Mesenteric fat pad (tissue), 1 donor: ENCODE measurements at places on chromosomes 7 and 10. TPM values are rescaled to one million over a fixed set of nuclear protein-coding genes. Genes with fewer than 3 reads are reported as not detected.

DNA sequence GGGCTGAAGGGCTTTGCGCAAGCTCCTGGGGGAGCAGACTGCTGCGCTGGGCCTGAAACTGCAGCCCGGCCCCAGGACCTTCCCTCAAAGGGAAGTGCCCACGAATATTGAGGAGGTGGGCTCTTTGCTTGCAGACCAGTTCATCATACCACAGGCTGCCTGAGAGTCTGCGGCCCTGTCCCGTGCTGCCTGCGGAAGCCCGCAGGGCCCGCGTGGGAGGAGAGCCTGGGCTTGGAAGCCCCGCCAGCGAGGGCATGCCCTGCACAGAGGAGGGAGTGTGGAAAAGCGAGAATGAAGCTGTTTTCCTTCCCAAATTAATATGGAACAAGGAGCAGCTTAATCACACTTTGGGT is 83.6 kb upstream of the MKI67 start:
- DNase-seq: no peak

GRCh38 chr7:66781408-66782090 is 41.0 kb downstream of the RABGEF1 start:
- DNase-seq: no peak

- no peak for DNase-seq
Observed at GRCh38 chr7:131111081-131111576, 216.5 kb upstream of the MKLN1 start.

DNA sequence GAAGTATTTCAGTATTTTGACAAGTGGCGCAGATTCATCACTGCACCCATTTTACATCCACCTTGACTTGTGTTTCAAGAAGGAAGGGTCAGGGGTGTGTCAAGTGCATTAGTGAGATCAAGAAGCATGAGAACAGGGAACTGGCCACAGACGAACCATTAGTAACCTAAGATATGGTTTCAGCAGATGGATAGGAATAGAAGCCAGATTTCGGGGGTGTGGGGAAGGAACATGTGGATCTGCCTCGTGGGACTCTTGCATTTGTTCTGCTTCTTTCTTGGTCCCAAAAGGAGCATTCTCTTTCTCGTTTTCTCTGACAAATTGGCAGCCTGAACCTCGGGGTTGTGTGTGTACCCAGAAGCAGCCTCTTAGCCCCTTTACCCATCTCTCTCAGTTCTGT is 9.6 kb downstream of the DENND2A start:
- DNase-seq: no peak

- no peak for DNase-seq
Observed at GRCh38 chr10:127576051-127576450, 26.9 kb downstream of the NPS start.

GRCh38 chr7:134394056-134394455 is 64.8 kb downstream of the AKR1B1 start:
- DNase-seq: no peak

GRCh38 chr7:148255333-148255732 is 335.2 kb upstream of the C7orf33 start:
- no peak for DNase-seq

DNA sequence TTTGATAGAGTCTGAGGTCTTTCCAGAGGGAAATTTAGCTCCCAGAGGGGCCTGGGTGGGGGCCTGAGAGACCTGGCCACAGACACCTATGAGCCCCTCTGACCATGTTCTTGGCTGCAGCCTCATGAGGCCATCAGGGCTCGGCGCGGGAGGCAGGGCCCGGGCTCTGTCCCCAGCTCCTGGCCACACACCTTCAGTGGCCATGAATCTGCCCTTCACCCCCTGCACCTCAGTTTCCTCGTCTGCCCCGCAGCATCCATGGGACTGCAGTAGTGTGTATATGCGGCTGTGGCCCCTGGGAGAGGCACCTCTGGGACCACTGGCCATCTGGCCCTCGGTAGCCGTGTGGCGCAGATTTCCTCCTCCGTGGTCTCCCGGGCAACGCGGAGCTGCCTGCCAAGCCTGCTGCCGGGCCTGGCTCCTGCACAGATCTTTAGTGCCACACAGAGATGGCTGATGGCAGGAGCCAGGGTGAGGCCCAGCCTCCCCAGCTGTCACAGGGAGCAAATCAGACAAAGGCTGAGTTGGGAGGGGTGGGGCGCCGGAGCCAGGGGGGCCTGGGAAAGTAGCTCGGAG is 23.6 kb upstream of the ADCYAP1R1 start:
- DNase-seq: no peak

DNA sequence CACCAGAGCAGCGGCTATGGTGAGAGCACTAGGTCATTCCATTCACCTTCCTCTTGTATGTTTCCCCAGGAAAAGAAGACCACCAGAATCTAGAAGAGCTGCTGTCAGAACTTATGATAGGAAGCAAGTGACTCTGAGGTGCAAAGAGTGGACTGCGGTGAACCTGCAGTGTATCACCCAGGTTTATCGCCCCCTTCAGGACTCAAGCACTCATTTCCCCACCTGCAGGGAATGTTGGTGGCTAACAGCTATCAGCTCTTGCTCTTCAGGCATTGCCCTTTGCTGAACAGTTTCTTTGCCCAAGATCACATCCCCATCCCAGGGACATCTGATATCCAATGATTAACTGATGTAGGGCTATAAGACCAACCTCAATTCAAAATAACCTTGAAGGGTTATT is 66.3 kb upstream of the IL6 start:
- DNase-seq: no peak

DNA sequence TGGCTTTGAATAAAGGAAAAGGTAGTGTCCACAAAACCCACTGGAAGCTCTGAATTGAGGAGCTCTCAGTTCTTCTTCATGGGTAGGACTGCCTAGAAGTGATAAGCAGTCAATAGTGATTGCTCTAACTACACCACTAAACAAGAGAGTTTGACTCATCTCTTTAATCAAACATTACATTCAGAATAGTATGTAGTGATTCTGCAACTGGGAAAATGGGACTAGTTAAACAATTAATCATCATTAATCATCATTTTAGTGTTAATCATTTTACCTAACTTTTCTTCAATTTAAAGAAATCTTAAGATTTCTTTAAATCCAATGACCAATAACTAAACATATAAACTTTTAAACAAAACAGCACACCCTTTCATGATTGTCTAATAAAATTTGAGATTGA is 484.0 kb upstream of the FZD8 start:
- no peak for DNase-seq

GRCh38 chr7:92723943-92724342 is 112.4 kb downstream of the CDK6 start:
- no peak for DNase-seq

AGAP6 gene
- total RNA-seq: 15.0 TPM

AKR1C4 gene
- total RNA-seq: not detected

FZD1 gene
- total RNA-seq: 5.3 TPM
